ENCODE measurements at places on chromosomes 5 and 9. TPM values are rescaled to one million over a fixed set of nuclear protein-coding genes. Genes with fewer than 3 reads are reported as not detected.

DNA sequence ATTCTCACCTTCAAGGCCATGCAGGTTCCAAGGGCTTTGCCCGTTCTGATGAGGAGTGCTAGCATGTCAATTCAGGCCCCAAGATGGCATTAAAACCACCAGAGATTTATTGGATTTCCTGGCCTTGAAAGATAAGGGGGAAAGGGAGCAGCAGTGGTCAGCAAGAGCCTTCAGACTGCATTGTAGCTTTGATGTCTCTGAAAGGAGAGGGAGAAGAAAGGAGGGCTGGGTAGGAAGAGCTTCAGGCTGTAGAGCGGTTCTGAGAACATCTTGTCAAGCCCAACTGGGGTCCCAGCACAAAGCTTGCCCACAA lies 41.8 kb upstream of the FGF1 start:
- H3K27me3 ChIP-seq: no peaks in the 10 kb centered on the region
- DNase-seq: no peak
- H3K4me1 ChIP-seq: no peaks in the 10 kb centered on the region
- H3K27ac ChIP-seq: no peak overlapping the region
- no peak overlapping the region for H3K4me3 ChIP-seq
- H3K36me3 ChIP-seq: no peaks in the 10 kb centered on the region

DNA sequence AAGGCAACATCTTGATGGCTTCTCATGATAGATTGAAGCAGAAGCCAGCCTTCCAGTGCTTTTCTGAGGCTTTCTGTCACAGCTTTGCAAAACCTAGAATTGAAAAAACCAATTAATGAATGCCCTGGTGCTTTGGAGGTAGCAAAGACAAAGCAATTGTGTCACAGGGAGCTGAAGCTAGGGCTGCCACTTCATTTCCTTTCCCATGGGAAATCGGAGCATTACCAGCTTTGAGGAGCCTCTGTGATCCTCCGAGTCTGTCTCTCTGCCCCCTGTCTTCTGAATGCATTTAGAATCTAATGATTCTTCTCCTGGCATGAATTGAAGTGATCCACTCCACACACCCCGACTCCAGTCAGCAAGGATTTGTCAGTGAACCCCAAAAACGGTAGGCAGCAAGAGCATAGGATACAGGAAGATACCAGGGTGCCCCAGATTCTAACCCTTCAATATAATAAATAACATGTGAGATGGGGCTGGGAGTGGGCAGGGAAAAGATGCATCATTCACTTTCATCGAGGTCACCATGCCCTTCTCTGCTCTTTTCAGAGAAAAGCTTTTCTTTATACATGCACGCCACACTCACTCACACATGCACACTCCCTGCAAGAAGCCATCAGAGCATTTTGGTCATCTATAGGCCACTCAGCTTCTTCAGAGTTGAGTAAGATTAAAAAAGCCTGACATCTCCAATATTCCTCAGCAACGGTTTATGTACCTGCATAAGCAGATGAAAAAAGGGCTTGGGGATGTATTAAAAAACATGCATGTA lies 247.7 kb upstream of the ZNF462 start:
- no peak overlapping the region for H3K27ac ChIP-seq
- H3K36me3 ChIP-seq: no peaks in the 10 kb centered on the region
- DNase-seq: no peak
- H3K27me3 ChIP-seq: no peaks in the 10 kb centered on the region
- H3K4me3 ChIP-seq: no peak overlapping the region
- H3K4me1 ChIP-seq: no peaks in the 10 kb centered on the region

- no peaks in the 10 kb centered on the region for H3K4me1 ChIP-seq
- H3K36me3 ChIP-seq: no peaks in the 10 kb centered on the region
- no peak overlapping the region for H3K4me3 ChIP-seq
- H3K27me3 ChIP-seq: no peaks in the 10 kb centered on the region
- DNase-seq: no peak
- no peak overlapping the region for H3K27ac ChIP-seq
Measured at GRCh38 chr5:58927181-58927580, 344.3 kb downstream of the RAB3C start.

The RANBP17 gene
- 10.7 TPM for total RNA-seq

The FOXI1 gene
- total RNA-seq: not detected

The RNF183 gene
- total RNA-seq: 0.35 TPM
